Testis (tissue), 5 donors: ENCODE measurements at places on chromosomes 6 and 20. TPM values are rescaled to one million over a fixed set of nuclear protein-coding genes. Genes with fewer than 3 reads are reported as not detected.

Gene RIPOR2
- 3.7 TPM for total RNA-seq

Gene FUCA2
- total RNA-seq: 20.0 TPM

Gene GPX5
- total RNA-seq: 8.1 TPM

Gene C6orf118
- 16.1 TPM for total RNA-seq

Gene NANP
- total RNA-seq: 6.3 TPM
